ENCODE measurements at places on chromosomes 16 and 17.

DNA sequence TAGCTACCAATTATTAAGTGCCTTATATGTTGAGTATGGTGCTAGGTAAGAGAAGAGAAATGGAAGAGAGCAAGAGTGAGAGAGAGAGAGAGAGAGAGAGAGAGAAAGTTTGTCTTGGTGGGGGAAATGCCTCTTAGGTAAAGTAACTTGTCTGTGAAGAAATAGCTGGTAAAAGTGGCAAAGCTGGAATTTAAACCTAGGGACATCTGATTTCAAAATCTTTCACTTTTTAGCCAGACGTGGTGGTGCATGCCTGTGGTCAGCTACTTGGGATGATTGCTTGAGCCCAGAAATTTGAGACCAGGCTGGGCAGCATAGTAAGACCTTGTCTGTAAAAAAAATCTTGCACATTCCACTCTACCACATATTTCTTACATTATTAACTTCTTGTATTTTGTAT, 23.0 kb upstream of the CDR2 start:
- DNase-seq: no peak

DNA sequence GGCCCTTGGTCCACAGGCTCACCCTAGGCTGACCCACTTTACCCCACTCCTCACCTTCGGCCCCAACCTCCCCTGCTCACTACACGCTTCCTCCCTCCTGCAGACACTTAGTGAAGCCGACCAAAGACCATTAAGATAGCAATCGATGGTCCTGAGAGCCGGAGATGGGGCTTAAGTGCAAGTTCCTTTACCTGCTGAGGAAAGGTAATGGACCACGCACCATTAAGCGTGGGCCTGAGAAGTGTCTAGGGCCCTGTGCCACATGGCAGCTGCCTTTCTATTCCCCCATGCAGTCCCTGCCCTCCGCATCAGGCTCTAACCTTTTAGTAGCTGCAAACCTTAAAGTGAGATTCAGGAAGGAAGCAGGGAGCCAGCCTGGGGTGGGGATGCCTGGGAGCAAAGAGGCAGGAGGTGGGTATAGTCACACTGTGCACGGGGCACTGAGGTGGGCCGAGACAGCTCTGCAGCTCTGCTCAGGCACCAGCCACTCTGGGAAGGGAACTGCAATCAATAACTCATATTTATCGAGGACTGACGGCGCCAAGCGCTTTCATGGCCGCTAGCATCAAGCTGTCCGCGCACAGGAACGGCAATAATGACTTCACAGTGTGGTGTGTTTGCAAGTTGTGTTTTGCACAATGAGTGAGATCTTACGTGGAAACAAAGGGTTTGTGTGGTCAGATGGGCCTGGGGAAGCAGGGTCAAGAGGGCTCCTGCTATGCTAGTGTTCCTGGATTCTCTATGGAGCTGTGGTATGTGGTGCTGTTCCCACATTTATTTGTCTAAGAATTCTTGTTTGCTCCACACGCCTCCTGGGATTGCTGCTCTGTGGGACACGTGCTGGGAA, 84.9 kb upstream of the CDC42EP4 start:
- DNase-seq: no peak

GRCh38 chr17:55577687-55578086, 66.4 kb upstream of the SMIM36 start:
- no peak for DNase-seq

DNA sequence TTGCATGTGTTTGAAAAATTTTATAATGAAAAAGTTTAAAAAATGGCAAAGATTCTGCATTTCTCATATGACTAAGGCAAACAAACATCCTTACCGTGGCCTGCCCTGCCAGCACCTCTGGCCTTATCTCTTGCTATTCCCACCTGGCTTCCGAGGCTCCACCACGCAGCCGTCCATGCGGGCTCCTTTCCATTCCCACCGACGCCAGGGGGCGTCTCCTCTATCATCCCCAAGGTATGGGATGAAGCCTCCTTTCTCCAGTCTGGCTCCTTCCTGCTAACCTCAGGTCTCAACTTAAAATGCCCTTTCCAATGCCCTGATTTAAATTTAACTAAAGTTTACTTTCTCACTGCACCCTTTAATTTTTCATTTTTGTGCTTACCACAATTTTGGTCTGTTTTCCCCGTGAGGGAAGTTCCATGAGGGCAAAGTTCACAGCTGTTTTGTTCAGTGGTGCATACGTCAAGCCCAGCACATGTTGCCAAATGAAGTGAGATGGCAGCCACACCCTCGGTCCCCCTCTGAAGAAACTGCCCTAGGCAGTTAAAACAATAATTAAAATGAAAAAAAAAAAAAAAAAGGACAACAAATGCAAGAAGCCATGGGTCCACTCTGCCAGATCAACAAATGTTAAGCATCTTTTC, 13.3 kb upstream of the SDK2 start:
- DNase-seq: no peak

- no peak for DNase-seq
Measured at GRCh38 chr16:12092544-12092921, 116.0 kb downstream of the SNX29 start.

GRCh38 chr17:36850790-36851189, 86.5 kb upstream of the LHX1 start:
- DNase-seq: no peak

DNA sequence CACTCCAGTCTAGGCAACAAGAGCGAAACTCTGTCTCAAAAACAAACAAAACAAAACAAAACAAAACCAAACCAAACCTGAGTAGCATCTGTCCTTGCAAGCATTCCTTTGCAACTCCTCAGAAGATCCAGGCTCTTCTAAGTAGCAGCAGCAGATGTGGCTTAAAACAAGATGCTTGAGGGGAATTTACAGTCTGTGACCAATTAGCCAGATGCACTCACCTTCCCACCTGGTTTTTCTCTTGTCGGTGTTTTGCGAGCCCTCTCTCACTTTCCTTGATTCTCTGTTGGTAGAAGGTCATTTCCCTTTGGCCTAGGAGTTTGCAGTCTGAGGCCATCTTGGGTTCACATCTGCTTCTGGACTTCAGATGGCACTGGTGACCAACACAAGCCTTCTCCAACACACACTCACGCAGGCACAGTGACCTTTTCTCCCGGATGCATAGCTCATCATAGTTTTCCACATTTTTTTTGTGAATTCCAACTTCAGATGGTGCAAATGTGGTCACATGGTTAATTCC, 276.8 kb downstream of the STX8 start:
- no peak for DNase-seq

- DNase-seq: no peak
Measured at GRCh38 chr17:40448639-40449261, 5.5 kb downstream of the IGFBP4 start.

DNA sequence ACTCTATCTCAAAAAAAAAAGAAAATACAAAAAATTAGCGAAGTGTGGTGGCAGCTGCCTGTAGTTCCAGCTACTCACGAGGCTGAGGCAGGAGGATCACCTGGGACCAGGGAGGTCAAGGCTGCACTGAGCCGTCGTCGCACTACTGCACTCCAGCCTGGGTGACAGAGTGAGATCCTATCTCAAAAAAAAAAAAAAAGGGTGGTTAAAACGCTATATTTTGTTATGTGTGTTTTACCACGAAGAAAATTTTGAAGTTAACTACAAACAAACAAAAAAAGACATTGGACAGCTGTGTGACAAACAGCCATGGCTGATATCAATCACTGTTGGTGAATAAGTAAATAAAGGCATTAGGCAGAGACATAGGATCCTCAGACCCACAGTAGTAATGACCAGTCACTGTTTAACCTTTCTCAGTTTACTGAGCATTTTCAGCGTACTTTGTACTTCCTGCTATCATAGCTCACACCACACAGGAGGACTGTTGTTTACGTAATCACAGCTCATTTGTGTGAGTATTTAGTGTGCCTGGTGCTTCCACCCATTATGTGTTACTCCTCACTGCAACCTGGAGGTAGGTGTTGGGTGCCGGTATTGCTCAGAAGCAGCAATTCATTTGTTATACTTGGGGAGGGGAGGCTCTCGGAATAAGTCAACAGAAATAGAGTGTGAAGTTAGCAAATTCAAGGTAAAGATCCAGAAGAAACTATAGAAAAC, 55.4 kb downstream of the COPRS start:
- no peak for DNase-seq

DNA sequence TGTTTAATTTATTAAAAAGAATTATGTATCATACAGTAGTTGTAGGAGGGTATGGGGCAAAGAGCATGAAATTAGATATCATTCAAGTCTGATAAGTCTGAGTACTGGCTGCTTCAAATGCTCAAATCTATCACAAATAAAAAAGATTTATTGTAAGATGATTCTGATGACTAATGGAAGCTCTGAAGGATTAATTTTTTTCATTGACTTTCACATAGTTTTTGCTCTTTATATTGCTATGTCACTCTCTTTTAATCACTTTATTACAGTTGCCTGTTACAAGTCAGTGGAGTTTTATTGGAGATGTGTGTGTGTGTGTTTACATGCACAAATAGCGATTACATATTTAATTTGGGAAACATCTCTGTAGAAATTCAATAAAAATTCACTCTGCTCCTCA, 15.0 kb downstream of the MAP2K4 start:
- DNase-seq: no peak

GRCh38 chr17:71446645-71447437, 674.0 kb upstream of the SOX9 start:
- no peak for DNase-seq

GRCh38 chr17:61574542-61575351, 16.3 kb downstream of the NACA2 start:
- no peak for DNase-seq

DNA sequence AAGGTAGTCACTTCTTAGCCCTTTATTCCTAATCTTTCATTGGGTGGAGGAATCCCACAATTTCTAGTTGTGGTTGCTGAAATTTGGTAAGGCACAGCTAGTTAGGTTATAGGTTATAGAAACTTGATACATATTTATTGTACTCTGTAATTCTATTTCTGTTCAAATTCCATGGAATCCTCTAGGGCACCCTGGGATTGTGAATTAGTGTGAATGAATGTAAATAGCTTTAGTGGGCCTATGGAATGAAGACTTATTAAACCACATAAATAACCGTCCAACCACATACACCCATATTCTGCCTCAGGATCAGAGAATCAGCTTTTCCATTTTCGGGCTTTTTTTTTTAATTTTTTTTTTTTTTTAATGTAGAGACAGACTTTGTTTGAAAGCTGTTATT, 9.2 kb downstream of the TANC2 start:
- no peak for DNase-seq

- no peak for DNase-seq
Measured at GRCh38 chr17:3029213-3029913, 34.0 kb downstream of the OR1D5 start.

GRCh38 chr17:7559320-7560171, 996 bp downstream of the TNFSF13 start:
- DNase-seq: no peak

- DNase-seq: no peak
Measured at GRCh38 chr17:50715471-50715870, 3.9 kb upstream of the LUC7L3 start.

DNA sequence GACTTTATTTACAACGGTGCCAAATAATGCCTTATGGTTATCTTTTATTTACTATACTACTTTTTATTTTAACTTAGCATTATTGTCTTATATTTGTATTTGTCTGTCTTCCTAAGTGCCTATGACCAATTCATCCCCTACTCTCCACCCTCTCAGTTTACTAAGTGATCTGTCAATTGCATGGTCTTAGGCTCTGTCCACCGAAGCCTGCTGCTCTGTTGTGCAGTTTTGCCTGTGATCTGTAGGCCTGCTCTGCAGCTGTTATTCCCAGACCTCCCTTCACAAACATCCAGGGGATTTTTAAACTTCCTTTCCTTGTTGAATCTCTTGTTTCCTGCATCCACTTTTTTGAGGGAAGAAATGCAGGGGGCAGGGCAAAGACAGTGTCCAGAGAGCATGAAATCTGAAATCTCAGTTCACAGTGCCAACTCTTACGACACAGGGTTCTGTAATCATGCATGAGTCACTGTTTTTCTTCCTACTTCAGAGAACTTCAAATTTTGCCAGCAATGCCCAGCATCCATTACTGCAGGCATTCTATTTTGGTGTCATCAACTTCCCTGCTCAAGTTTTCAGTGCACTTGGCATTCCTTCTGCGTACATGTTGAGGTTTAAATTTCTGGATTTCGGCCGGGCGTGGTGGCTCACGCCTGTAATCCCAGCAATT, 11.4 kb downstream of the SLFN5 start:
- no peak for DNase-seq

GRCh38 chr16:54191163-54191562, 95.4 kb downstream of the IRX3 start:
- no peak for DNase-seq

- DNase-seq: no peak
Measured at GRCh38 chr17:66941249-66941648, 23.3 kb upstream of the CACNG4 start.

DNA sequence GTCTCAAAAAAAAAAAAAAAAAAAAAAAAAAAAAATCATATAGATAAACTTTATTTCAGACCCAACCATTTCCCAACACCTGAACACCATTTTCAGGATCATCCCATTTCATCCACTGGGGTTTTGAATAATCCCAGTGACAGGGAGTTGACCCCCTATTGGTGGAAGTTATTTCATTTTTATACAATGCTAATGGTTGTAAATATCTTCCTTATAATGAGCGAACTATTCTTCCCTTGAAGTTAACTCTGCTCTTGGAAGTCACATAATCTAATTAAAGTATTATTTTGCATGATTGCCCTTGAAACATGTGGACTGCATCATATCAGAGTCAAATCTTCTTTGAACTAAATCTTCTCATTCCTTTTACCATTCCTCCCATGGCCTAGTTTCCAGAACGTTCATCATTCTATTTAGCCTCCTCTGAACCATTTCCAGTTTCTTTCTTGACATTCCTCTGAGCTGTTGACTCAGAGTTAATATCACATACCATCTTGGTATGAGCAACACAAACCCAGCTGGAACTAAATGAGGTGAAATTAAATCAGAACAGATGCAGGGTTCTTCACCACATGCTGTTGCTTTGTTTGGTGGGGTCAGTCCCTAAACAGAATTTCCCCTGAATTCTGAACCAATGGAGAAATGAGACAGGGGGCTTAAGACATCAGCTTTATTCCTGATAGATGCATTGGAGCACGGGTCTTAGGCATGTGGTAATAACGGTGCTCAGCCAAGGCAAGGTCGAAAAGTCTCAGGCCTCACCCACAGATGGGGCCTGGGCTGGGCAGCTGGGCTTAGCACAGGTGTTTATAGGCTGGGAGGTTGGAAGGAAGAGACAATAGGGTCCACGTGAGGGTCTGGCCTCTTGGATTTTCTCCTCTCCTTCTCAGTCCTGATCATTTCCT, 8.9 kb downstream of the HSD17B2 start:
- DNase-seq: no peak

- DNase-seq: no peak
Measured at GRCh38 chr17:75295201-75296158, 6.2 kb upstream of the SLC25A19 start.

All from activated CD8-positive, alpha-beta memory T cell treated with anti-CD3 and anti-CD28 coated beads for 4 hours (primary cell).